Lung microvascular endothelial cell (primary cell): ENCODE measurements at places on chromosomes 6 and 20.
A peak's percentile ranks its signal among the peaks of the same experiment; 100 is the strongest.

- no peak for DNase-seq
Measured at GRCh38 chr6:41579088-41579610, 33.0 kb downstream of the FOXP4 start.

GRCh38 chr6:163369141-163369540, 45.4 kb upstream of the QKI start:
- DNase-seq = no peak

DNA sequence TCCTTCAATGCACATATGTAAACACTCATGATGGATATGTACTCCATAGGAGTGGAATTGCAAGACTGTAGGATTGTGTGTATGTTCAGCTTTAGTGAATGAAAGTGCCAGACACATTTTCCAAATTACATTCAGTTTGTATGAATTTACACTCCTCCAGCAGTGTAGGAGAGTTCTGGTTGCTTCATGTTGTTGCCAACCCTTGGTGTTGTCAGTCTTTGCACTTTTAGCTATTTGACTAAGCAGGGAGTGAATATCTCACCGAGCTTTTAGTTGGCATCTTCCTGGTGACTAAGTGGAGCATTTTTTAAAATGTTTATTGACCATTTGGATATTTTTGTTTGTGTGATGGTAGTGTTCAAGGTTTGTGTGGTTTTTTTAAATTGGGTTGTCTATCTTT, 23.9 kb downstream of the NKX2-4 start:
- no peak for DNase-seq

DNA sequence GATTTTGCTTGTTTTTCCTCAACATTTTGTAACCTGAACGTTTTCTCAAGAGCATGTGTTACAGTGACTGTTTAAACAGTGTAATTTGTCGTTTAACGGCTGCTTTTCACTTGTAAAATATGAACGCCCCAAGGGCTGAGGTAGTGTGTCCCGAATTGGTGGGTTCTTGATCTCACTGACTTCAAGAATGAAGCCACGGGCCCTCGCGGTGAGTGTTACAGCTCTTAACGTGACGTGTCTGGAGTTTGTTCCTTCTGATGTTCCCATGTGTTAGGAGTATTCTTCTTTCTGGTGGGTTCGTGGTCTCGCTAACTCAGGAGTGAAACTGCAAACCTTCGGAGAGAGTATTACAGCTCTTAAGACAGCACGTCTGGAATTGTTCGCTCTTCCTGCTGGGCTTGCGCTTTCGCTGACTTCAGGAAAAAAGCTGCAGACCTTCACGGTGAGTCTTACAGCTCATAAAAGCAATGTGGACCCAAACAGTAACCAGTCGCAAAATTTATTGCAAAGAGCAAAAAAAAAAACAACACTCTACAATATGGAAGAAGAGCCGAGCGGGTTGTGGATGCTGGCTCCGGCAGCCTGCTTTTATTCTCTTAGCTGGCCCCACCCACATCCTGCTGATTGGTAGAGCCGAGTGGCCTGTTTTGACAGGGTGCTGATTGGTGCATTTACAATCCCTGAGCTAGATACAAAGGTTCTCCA, 25.1 kb upstream of the TRIM27 start:
- DNase-seq = no peak

DNA sequence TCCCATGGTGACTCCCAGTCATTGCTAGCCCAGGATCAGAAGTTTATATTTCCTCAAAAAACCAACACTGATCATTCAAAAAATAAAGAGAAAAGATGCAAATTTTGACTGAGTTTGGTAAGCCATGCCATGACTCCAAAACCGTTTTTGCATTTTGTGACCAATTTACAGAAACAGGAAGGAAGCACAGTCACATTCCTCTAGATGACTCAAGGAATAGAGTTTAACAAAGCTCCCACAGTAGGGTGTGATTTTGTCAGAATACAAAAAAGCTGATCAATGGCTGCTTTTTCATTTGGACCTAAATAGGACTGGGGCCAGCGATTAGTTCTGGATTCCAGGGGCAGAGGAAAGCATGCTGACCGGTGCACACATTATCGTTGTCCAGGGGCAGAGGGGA, 179.4 kb upstream of the AFDN start:
- no peak for DNase-seq

- DNase-seq = peak; percentile 63
Measured at GRCh38 chr20:8509809-8510208, 377.7 kb downstream of the PLCB1 start.

- DNase-seq = peak; percentile 14
Measured at GRCh38 chr6:9463311-9463710, 951.6 kb downstream of the TFAP2A start.

GRCh38 chr20:3797592-3798372, 1.7 kb downstream of the CDC25B start:
- peak; percentile 51 for DNase-seq

- DNase-seq = peak; percentile 56
Measured at GRCh38 chr6:24283043-24283985, 74.5 kb downstream of the DCDC2 start.

DNA sequence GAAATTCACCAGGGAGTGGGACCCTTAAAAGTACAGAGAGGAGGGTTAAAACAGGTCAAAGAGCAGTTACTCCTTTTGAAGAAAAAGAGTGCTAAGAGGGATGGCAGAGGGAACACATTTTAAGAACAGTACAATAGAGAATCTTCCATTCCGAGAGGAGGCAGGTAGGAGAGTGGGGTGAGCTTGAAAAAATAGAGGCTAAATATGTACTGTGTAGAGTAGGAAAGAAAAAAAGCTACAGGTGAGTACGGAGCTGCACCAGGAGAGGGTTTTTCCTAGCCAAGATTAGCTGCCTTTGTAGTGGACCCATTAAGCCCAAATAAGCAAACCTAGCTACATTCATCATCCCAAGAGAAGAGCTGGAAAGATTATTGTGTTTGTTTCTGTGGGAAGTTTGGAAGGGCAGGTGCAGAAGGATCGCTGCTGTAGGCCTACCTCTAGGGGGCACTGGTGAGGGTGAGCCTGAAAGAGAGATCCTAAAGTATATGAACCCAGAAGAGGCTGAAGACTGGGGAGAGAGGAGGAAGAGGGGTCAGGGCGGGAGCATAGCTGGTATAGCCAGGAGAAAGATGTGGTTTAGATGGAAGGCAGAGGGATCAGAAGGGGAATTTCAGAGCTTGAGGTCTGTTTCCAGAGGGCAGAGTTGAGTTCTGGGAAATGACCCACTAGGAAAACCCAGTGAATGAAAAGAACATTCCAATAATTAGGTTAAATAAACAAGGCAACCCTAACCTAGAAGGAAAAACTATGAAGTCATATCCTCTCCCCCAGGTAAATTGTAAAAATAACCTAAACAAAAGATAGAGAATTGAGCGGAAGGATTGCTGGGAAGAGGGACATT, 50.2 kb upstream of the HINT3 start:
- peak; percentile 60 for DNase-seq

GRCh38 chr20:5511930-5512329, 195.2 kb upstream of the PROKR2 start:
- no peak for DNase-seq
